ENCODE measurements at places on chromosomes 3 and 15.

DNA sequence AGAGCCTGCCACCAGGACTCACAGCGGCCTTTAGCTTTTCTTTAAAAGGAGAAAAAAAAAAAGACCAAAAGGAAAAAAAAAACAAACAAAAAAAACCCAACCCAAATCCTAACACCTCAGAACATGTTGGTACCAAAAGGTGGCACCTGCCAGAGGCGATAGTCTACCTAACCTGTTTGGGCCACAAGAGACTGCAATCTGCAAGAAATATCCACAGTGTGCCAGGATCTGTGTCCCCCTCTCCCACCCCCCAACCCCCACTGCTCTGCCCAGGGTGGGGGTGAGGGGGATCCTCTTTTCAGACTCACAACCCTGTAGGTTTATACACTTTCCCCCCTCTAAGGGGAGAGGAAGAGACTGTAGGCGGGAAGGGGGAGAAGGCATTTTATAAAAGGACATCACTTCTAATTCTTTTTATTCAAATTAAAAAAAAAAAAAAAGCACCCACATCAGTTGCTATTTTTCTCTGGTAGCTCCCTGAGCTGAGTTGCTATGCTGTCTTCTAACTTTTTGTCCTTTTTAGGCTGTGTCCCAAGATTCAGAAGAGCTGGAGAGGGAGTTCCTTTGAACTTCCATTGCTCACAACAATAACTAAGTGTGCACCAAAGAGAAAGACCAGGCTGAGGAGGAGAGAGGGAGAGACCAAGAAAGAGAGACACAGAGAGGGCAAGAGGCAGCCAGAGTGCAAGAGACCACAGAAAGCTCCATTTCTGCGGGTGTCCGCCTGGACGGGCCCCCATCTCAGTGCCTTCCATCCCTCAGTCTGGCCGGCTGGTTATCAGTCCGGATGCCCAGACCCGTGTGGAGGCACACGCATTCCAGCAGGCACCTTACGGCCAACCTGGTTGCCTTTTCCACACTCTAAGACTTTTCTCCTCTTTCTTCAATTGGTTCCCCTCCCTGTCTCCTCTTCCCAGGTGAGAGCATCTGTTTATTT is 48.9 kb downstream of the TLE3 start:
- DNase-seq: no peak

- DNase-seq: no peak
Measured at GRCh38 chr3:191592105-191592504, 131.1 kb downstream of the PYDC2 start.

DNA sequence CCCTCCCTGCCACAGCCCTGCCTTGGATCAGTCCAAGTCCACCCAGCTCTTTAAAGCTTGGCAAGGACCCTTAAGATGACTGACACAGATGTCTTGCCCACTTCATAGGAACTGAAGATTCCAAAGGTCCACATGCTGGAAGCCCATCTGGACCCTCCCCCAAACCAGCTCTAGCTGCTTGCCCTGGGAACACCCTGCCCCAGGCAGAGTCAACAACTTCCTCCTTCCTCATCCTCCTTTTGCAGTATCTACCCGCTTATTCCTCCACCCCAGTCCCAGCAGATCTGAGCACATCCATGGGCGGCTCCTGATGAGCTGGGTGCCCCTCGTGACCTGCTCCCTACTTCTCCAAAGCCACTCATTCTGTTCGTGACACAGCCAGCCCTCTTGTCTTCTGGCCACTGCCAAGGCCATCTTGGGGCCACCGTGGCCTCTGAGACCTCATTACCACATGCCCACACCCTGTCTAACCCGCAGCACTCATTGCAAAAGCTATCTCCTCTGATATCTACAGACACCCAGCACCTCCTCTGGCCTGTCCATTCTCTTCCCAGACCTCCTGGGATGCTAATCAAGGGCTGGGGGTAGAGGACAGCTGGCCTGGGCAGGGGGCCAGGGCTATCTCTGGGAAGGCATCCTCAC is 2.0 kb upstream of the PFKFB4 start:
- no peak for DNase-seq

DNA sequence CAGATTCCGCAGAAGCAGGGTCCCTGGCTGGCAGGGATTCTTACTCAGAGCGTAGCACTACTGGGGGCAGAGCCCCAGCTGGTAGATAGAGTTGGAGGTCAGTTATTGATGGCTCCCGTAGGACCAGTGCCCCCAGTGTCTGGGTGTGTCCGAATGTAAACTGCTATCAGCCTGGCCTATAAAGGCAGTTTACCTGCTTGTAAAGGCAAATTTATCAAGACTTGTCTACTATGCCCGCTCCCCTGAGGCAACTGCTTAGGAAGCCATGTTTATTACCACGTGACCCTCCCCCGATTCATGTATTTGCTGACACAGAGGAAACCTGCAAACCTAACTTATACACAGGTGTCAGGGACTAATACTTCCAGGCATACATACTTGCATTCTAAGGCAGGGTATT is 607 bp upstream of the PPP1R14D start:
- DNase-seq: no peak

DNA sequence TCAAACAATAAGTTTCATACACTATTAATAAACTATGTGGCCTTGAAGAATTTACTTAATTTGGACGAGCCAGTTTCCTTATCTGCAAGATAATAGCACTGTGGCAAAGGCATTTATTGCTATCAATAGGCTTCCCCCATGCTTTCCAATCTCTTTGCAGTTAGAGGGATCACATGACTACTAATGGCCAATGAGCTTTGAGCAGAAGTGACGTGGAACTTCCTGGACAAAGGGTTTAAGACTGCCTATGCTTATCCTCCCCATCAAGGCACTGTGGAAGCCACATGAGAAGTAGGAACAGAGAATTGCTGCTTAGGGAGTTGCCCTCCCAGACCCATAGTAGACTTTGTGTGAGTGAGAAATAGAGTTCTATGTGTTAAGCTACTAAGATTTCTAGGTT is 16.7 kb upstream of the ZMAT3 start:
- DNase-seq: no peak

GRCh38 chr3:48504051-48504946 is at the start of gene SHISA5:
SHISA5 (minus strand) TSS chr3:48504174; CDS start chr3:48504094, 80 bp downstream.
- peak; percentile 82 for DNase-seq

DNA sequence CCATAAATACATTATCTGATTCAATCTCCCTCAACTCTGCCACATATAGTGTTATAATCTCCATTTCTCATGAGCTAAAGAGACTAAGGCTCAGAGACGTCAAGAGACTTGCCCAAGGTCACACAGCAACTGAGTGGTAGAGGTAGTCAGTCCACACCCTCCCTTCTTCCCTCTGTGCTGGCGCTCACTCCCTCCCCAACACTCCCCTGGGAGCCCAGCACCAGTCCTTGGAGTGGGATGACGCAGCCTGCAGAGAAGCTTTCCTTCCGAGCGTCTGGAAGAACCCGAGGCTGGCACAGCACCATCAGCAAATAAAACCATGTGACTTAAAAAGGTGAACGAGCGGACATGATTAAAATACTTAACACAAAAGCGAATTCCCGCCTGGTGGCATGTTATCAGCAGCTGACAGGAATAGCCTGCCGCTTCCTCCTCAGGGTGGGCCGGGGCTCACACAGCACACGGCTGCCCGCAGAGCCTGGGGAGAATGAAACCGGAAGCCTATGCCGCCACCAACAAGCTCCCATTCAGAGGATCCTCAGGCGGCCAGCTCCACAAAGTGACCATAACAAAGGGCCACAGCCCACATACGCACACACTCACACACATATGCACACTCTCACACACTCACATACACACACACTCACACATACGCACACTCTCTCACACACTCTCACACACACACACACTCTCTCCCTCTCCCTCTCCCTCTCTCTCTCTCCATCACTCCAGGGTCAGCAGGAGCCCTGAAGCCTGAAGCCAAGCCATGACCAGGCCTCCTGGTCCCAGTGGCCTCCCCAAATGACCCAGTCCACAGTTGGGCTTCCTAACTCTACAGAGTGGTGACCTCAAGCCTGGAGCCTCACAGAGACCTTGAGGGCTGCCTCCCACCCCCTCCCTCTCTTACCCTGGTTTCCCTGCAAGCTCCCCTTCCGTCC is 120.5 kb downstream of the XXYLT1 start:
- DNase-seq: peak; percentile 87

- no peak for DNase-seq
Measured at GRCh38 chr3:181383201-181383600, 328.5 kb upstream of the SOX2 start.

DNA sequence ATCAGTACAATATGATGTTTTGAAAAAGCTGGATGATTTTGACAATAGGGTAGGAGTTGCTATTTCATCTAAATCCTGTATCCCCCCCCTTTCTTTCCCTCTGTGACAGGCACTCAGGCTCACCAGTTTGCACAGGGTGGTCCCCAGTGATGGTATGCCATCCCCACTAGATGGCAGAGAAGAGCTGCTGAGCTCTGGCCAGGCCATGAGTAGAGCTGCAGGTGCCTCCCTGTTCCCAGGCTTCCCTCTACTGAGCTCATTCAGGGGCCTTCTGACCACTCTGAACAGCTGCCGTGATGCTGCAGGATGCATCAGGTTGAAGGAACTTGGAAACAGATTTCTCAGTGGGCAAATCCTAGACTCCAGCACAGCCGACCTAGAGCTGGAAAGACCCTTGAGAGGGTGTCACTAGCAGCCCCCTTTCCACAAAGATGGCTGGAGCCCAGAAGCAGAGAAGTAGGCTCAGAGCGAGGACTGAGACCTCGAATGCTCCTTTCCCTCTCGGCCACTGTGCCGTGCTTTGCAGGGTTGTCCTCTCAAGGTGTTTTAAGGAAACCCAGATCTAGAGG is 45.1 kb downstream of the EFCAB12 start:
- peak; percentile 62 for DNase-seq

GRCh38 chr3:171289291-171289690 is 170.9 kb downstream of the TNIK start:
- DNase-seq: no peak

- peak; percentile 99 for DNase-seq
Measured at GRCh38 chr15:87609474-87609873, 647.1 kb downstream of the NTRK3 start.

DNA sequence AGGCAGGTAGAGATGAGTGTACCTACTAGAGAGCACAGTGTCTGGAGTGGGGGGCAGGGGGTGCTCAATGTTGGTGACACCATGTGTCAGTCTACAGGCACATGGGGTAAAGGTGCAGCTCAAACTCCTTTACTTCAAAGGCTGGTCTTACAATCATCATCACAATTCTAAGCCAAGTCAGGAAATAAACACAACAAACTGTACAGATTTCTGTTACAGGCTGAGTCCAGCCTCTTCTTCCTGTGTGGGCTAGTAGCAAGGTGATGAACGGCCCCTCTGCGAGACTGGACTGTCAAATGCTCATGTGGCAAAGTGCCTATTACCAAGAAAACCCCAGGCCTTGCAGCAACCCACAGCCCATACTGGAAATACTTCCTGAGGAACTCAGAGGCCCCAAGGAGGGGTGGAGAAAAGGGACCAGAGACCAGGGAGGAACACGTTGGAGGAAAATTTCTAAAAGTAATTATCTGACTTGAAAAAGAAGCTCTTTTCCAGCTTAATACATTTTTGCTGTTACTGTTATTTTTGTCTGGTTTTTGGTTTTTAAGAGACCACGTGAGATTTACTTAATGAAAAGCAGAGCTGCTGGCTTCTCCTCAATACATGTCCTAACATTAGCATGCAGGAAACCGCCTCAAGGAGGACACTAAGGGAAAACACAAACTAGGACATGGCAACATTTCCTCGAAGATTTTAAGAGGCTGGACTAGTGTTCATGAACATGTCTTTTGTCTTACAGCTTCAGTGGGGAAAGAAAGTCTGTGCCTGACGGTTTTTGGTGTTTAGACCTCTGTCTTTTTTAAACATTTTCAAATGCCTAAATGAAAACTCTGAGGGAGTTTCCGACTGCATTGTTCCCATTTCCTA is 29.5 kb downstream of the TBC1D2B start:
- peak; percentile 79 for DNase-seq

GRCh38 chr3:103873021-103873420 is 1438.2 kb downstream of the ZPLD1 start:
- DNase-seq: no peak

All from fibroblast of the aortic adventitia (primary cell).